ENCODE measurements at places on chromosomes 6 and 20.
A peak's percentile ranks its signal among the peaks of the same experiment; 100 is the strongest.

- DNase-seq, result no peak
Observed at GRCh38 chr20:5122873-5123260, 3.1 kb upstream of the PCNA start.

DNA sequence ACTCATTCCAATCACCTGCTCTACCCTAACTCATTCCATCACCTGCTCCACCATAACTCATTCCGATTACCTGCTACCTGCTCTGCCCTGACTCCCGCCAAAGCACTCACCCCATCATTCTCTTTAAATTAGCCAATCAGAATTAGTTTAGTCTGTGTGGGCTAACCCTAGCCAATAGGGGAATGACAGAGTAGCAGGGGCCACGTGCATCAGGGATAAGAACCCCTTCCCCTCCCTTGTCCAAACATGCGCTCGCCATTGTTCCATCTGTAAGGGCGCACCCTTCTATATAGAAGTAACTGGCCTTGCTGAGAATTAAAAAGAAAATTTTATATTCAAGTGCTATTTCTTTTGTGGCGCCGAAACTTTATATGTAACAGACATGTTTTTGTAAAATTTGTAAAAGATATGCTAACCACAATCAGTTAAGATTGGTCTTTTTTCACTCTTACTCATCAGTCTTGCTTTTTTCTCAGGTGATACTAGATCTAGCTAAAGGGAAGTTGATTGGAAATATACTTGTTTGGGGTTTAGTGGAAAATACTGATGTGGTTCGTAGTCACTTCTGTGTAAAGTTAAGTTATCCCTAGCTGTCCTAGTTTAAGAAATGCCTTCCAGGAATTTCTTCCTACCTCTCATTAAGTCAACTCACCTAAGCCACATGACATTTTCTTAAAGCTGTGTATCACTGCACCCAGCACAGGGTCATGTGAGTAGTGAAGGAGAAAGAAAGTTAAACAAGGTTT is 16.5 kb downstream of the RTN4IP1 start:
- no peak for DNase-seq

DNA sequence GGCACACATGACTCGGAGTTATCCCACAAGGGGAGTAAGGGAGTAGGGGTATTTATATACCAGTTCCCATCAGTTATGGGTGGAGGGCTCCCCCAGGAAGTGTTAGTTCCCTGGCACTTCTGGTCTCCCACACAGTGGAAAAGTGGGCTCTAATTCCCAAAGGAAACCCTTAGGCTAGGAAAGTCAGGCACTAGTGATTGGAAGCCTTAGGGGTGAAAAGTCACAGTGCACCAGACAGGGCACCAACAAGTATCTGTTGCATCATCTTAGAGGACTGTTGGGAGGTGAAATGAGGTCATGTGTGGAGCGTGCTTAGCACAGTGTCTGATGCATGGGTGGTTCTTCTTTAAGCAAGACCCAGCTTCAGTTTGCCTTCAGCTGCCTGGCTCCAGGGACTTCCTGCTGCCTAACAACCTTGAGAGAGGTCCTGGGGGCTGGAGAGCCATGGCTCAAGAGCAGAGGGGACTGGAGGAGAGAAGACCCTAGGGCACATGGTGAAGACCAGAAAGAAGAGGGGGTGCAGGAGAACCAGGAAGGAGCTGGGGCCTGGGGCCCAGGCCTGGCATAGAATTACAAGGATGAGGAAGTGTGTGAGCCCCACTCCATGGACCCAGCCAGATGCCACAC is 7.5 kb upstream of the FOXP4 start:
- no peak for DNase-seq

DNA sequence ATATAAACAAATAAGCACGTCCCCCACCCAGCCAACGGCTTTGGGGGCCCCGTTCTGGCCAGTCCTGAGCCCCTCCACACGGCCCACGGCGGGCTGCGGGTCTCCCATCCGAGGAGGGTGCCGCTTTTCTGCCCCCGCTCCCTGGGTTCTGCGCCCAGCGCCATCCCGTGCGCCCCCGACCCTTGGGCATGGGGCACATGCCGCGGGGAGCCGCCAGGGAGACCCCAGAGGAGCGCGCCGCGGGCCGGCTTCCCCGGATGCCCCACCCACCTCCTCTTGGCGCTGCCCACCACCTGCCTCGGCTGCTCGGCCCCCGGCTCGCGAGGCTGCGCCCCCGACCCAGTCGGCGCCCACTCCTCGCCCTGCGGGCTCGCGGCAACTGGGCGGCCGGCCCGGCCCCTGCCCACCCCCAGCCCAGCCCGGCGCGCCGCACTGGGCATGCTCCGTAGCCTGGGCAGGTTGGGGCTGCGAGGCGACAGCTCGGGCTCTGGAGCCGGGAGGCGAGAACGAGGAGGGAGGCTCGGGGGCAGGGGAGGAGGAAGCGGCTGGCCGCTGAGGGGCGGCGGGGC is 570 bp upstream of the PLCB4 start:
- peak; percentile 76 for DNase-seq

DNA sequence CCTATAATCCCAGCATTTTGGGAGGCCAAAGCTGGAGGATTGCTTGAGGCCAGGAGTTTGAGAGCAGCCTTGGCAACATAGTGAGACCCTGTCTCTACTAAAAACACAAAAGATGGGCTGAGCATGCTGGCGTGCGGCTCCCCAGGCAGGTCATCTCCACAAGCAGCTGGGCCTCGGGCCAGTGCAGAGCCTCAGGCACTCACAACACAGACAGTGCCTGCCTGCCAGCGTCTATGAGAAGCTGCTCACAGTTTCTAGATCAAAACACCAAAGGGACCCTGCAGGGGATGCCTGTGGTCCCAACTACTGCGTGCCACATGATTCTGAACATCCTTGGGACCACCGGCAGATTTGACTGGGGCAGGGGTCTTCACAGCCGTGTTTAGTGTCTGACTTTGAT is 59.4 kb downstream of the GINS1 start:
- DNase-seq, result no peak

- no peak for DNase-seq
Observed at GRCh38 chr20:52179331-52180179, 12.0 kb downstream of the ZFP64 start.

DNA sequence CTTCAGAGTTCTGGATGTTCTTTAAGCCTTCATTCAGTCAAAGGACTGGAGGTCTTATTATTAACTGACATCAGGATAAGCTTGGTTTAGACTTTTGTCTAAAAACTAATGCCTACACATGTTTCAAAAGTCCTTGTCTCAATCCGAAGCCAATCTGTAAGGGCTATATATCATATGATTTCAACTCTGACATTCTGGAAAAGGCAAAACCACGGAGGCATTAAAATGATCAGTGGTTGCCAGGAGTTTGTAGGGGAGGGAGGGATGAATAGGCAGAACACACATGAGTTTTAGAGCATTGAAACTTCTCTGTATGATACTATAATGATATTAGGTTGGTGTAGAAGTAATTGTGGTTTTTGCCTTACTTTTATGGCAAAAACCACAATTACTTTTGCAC is 1285.8 kb upstream of the CITED2 start:
- no peak for DNase-seq

DNA sequence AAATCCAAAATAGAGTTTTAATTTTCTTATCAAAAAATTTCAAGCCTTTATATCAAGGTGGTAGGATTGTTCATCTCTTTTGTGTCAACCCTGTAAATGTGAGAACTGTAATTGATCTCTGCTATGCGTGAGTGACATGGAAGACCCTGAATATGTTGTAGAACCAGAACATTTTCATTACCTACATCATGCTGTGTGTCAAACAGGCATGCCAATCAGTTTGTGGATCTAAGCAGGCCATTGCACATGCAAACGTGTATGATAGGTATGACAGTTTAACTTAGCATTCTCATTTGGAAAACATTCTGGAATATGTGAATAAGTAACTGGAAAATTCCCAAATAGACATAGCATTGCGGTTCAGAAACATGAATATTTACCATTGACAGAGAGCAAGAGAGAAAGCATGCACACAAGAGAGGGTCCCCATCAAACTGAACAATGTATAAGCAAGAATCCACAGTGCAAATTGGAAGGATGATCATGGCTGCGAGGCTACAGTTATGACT is 641.6 kb upstream of the AGPAT4 start:
- DNase-seq, result no peak

DNA sequence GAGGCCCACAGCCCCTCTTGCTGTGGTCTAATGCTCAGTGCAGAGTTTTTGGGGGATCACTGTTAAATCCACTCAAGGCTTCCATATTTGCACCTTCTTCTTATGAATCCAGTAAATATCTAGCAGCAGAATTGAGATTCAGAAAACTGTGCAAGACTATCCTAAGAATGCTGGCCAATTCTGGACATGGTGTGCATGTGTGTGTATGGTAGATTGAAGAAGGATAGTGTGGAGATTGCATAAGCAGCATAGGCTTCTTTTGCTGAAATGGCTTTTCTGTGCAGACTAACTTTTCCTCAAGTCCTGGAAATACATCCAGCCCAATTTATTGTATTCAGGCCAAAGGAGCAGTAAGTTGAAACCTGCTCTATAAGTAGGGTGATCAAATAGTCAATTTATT is 39.7 kb downstream of the FBXO9 start:
- no peak for DNase-seq

- DNase-seq, result no peak
Observed at GRCh38 chr6:126672649-126673048, 332.7 kb downstream of the CENPW start.

DNA sequence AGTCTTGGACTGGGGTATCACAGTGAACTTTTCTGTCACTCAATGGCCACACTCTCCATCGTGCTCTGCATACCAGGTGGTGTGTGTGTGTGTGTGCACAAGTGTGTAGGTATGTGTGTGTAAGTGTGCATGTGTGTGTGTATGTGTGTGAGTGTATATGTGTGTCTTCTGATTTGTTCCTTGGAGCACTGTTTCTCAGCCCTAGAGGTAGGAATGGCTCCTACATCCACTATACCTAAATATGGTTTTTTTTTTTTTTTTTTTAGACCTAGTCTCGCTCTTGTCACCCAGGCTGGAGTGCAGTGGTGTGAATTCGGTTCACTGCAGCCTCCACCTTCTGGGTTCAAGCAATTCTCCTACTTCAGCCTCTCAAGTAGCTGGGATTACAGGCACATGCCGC is 236.6 kb downstream of the PHF3 start:
- no peak for DNase-seq

- no peak for DNase-seq
Observed at GRCh38 chr6:132205946-132206345, 195.3 kb downstream of the MOXD1 start.

DNA sequence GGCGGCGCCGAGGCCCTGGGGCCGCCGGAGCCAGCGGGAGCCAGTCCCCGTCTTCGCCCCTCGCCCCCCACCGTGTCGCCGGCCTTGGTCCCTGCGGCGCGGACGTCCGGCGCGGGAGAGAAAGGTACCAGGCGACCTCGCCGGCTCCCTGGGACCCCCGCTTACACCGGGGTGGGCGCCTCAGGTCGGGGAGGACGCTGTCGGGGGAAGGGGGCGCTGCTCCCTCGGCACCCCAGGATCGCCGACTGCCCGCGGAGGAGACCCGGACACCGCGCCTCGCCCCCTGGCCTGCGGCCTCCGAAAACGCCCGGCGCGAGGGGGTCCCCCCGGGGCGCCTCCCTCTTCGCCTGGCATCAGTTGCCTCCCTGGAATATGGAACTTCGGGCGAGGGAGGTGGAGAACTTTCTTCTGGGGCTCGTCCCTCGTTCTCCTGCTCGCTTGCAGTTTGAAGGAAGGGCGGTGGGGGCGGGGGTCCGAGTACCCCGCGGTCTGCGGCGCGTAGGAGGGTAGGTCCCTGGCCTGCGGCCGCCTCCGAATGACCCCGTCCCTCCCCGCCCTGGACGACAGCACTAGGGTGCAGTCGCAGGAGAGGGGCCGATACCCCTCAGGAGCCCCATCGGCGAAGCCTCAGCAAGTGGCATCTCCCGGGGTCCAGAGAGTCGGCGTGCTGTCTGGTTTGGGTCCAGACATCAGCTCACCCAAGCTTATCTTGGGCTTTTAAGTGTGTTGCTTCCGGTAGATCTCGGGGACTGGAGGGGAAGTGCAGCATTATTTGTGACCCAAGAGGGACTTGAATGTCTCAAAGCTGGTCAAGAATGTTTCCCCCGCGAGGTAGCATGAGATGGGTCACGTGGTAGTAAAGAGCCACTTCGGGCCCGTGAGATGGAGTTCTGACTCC is 549 bp downstream of the ANKRD6 start:
- DNase-seq, result peak; percentile 34

- no peak for DNase-seq
Observed at GRCh38 chr20:19314621-19315020, 102.2 kb downstream of the SLC24A3 start.

GRCh38 chr6:28682542-28682941 is 156.9 kb downstream of the GPX5 start:
- DNase-seq, result no peak

GRCh38 chr20:47543006-47543431 is 41.3 kb downstream of the NCOA3 start:
- no peak for DNase-seq

GRCh38 chr6:170088582-170088955 is 202.3 kb downstream of the DLL1 start:
- peak; percentile 15 for DNase-seq

GRCh38 chr6:87099472-87099871 is 4.6 kb upstream of the CGA start:
- no peak for DNase-seq

- DNase-seq, result peak; percentile 85
Observed at GRCh38 chr6:14924126-14925024, 321.5 kb upstream of the JARID2 start.

GRCh38 chr6:144149894-144150709 is at the start of gene STX11:
Gene STX11, plus strand, starts transcription at chr6:144150517. Its CDS starts 36,111 bp downstream, at chr6:144186628.
- peak; percentile 86 for DNase-seq

GRCh38 chr6:169850154-169850553 is 98.7 kb downstream of the ERMARD start:
- no peak for DNase-seq

- no peak for DNase-seq
Observed at GRCh38 chr20:25479638-25480037, 72.2 kb downstream of the GINS1 start.

DNA sequence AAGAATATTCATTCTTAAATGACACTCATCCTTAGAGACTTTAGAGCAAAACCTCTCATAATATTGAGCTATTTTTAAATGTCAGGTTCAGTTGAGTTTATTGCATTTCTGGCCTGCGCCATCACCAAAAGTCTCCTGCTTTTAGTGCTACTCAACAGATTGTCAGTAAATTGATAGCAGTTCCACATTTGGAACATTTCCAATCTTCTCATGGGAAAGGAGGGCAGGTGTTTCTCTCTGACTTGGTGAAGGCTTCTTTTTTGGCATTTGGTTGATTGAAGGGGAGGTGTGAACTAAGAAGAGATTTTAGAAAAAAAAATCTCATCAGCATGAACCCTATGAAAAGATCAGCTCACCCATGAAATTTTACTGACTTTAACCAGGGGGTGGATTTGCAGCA is 125.9 kb upstream of the INSM1 start:
- DNase-seq, result no peak

DNA sequence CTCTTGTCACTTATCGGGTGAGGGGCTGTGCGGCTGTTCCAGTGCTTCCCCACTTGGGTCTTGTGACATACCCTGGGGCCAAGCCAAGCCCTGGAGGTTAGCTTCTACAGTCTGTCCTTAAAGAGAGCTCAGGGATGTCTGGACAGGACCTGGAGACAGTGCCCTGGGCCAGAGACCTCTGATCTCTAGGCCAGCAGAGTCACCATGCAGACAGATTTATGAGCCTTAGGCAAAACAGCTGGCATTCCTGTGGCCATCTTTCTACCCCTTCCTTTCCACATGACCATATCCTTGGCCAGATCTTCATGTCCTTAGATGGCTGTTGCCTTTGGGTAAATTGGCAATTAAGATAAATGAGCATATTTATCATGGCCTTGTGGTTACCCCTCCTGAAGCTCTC is 678.6 kb downstream of the MAFB start:
- peak; percentile 19 for DNase-seq
